Stimulated activated CD8-positive, alpha-beta memory T cell treated with anti-CD3 and anti-CD28 coated beads, Interleukin-4, amount 100 ng/mL, for 48 hours (primary cell): ENCODE measurements at places on chromosomes 2 and 18.

GRCh38 chr2:240259201-240259923 is 118.9 kb upstream of the OTOS start:
- DNase-seq = no peak

DNA sequence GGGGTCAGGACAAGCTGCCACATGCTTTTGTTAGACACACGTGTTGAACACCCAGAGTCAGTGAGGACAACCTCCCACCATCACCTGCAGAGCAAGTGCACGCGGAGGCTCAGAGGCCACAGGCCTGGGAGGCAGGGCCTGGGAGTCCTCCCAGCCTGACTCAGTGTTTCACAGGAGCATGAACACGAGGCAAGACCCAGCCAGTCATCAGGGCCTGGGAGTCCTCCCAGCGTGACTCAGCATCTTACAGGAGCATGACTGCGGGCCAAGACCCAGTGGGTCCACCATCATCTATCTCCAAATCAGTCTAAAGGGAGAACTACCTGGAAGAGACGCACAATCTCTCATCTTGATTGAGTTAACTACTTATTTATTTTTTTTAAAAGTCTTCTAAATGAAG is 112.6 kb upstream of the PXDN start:
- DNase-seq = no peak

DNA sequence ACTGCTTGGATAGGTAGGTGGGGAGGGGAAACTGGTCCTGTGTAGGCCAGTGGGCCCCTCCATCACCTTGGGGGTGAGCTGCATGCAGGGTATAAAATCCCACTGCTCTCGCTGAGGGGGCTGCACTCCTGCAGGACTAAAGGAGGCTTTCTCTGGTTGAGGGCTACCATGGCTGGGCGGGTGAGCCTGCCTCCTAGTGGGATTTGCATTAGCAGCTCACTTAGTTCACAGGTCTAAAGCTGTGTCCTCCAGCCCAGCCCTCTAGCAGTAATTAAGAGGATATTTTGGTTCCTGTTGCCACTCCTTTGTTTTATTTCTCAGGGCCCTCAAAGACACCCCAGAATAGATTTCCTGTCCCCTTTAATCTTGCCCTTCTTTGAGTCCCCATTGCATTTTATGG is 24.6 kb downstream of the TMEM127 start:
- DNase-seq = no peak

DNA sequence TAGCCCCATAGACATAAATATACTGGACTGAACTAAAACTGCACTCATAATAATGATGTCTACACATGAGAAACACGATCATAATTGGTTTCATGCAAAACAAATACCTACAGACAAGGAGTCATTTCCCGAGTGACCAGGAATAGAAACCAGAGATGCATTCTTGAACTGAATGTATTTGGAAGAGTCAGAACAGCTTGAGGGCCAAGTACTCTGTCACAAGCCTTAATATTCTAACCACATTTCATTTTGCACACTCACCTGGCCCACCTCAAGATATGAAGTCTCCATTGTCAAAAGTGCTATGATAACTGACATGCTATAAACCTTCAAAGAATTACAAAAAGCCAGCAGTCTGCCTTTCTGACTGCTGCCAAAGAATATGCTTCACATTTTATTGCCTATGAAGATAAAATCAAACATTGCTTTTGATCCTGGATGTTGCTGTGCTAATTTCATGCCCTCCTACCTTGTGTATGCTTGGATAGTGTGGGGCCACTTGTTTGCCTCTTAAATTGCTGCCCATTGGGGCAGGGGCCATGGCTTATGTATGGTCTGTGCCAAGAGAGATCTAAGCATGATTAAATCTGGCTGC is 18.9 kb upstream of the ASAP2 start:
- no peak for DNase-seq

DNA sequence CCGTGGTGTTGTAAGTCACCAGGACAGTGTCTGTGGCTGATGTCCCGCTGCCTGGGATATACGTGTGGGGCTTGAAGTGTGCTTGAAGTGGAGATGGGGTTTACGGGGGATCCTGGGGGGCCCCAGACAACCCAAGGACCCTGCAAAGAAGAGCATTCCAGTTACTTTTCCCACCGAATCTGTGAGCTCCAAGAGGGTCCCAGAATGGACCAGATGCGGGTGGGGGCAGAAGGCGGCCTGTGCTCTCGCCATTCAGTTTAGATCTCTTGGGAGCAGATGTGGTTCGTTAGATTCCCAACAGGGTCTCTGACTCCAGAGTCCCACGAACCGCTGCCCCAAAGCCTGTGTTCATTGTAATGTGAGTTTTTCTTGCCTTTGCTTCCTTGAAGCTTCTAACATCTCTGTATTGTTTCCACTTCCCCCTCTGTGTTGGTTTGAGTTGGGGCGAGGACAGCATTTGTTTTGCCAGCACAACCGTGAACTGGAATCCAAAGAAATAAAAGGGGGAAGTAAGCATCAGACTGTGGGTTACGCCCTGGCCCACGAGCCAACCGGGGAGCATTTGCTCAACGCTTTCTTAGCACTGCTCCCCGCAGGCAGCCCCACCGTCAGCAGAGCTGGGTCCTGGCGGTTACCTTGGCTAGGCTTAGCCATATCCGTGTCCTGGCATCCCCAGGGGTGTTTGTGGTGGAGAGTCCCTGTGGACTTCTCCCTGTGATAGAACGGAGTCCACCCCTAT is 92.1 kb downstream of the SH3BP4 start:
- DNase-seq = no peak

DNA sequence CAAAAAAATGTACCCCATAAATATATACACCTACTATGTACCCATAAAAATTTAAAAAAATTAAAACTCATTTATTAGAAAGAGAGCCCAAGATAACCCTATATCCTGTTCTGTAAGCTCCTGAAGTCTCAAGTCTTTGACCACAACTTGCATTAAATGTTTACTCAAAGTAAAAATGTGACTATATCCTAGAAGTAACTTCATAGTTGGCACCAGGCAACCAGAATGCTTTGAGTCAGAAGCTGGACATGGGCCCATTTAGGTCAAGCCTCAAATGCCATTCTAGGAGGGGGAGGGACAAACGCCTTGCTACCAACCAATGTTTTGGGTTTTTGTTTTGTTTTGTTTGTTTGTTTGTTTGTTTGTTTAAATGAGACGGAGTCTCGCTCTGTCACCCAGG is 9.3 kb upstream of the TBC1D8 start:
- DNase-seq = no peak

GRCh38 chr2:38515155-38516074 is 87.3 kb downstream of the HNRNPLL start:
- no peak for DNase-seq

DNA sequence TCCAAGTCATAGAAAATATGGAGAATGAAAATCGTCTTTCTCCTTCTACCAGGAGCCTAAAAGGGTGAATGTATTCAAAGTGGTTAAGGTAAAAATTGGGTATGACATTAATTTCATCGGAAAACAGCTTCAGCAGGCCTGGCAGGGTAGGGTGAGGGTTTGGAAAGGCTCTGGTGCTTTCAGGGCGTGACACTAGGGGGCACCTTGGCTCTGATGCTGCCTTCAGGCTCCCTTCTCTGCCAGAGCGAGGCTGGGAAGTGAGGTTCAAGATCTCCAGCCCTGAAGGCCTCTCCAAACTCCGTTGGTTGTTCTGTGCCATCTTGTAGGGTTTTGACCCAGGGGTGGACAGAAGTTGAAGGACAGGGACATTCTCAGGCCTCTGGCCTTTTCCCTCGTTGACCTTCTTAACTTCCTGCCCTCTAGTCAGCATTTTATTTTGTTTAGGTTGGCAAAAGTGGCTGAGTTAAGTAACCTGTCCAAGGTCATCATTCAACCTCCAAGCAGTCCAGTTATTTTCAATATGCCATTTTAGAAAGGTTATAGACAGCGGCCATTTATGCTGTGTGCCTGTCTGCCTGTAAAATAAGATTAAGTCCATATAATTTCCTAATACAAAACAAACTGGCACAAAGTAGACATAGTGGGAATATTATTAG is 40.3 kb downstream of the EML6 start:
- peak; percentile 37 for DNase-seq

GRCh38 chr2:130259594-130259993 is 61.4 kb upstream of the TUBA3E start:
- DNase-seq = no peak

- DNase-seq = no peak
Observed at GRCh38 chr2:96702098-96702785, 37.6 kb downstream of the LMAN2L start.

DNA sequence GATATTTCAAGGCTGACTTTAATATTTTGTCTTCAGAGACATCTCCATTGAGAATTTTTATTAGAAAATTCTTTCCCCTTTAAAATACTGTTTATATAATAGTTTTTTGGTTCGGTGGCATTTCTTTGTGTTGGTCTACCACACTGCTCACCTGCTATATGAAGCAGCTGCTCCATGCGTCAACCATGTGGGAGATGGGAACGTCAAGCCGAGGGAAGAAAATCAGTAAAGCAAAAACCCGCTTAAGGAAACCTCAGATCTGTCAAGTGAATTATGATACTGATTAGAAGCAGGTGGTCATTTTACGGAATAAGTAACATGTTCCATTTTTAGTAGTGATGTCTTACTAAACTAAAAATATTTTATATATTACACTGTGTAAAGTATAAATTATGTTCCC is 5.6 kb upstream of the TMEM17 start:
- DNase-seq = no peak

DNA sequence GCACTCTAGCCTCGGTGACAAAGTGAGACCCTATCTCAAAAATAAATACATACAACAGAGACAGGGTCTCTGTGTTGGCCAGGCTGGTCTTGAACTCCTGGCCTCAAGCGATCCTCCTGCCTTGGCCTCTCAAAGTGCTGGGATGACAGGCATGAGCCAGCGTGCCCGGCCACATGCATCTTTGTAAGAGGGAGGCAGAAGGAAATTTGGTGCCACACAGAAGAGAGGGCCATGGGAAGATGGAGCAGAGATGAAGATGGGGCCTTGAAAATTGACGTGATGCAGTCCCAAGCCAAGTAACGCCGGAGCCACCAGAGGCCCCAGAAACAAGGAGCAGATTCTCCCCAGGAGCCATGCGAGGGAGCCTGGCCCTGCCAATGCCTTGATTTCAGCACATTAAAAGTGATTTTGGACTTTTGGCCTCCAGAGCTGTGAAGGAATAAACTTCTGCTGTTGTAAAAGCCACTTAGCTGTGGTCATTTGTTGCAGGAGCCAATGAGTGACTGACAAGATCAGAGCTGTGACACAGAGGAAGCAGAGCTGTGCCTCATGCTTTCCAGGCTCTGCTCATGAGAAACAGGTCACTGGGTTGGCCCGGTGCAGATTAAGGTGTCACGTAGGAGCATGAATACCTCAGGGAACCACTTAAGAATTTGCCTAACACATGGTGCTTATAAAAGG is 2.7 kb upstream of the SLC66A2 start:
- DNase-seq = peak; percentile 41

- DNase-seq = no peak
Observed at GRCh38 chr18:40904295-40904694, 1050.7 kb upstream of the PIK3C3 start.

GRCh38 chr2:169767243-169767888 is 31.3 kb upstream of the SSB start:
- peak; percentile 68 for DNase-seq

- no peak for DNase-seq
Observed at GRCh38 chr2:16172324-16173175, 232.2 kb downstream of the MYCN start.

DNA sequence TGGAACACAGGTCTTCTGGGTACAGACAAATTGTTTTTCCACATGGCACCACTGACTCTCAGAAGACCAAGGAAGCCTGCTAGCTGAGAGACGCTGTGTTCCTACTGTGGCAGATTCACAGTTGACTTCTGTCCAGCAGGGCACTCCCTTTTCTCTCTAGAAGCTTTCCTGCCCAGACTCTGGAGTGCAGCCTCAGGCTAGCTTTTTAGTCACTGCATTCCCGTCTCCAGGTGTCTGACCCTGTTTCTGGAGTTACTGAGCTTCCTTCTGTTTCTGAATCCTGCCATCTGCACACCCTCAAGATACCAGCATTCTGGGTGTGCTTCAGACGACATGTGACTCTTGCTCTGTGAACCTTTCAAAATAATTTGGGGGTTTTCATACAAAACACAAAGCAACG is 125.1 kb downstream of the TMEM200C start:
- DNase-seq = no peak

DNA sequence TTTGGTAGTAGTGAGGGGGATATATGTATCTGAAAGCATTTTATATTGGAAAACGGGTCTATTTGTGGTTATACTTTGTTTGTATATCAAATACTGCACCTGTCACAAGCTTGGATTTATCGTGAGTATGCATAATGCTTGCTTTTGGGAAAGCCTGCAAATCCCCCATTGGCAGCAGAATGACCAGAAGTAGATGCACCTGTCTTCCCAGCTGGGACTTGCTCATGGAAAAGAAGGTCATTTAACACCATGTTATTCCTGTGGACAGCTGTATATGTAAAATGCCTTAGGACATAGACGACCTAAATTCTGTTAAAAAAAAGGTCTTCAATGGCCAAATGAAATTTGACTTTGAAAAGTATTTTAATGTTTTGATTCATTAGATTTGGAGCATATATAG is 599.4 kb downstream of the XIRP2 start:
- DNase-seq = no peak

DNA sequence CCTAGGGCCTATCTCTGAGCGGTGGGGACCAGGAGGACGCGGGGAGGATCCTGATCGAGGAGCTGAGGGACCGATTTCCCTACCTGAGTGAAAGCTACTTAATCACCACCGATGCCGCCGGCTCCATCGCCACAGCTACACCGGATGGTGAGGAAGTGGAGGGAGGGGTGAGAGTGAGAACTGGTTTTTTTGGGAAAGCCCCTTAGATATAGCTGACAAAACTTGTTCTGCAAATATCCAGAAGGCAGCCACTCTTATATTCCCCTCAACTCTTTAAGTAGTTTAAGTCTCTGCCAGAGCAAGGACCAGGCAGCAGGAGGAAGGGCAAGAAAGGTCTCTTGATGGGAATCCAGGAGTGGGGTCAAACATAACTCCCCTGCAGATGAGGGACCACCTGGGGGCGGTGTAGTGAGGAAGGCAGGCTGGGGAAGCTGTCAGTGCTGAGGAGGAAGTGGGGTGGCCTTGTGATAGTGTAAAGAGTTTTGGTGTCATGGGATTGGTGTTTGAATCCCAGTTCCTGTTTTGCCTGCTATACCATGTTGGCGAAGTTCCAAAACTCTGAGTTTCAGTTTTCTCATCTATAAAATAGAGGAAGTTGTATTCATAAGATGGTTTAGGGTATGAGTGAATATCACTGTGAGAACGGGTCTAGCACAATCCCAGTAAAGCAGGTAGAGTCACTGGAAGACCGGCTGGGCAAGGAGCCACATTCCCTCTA is 3.4 kb downstream of the NAGK start:
- DNase-seq = peak; percentile 67

DNA sequence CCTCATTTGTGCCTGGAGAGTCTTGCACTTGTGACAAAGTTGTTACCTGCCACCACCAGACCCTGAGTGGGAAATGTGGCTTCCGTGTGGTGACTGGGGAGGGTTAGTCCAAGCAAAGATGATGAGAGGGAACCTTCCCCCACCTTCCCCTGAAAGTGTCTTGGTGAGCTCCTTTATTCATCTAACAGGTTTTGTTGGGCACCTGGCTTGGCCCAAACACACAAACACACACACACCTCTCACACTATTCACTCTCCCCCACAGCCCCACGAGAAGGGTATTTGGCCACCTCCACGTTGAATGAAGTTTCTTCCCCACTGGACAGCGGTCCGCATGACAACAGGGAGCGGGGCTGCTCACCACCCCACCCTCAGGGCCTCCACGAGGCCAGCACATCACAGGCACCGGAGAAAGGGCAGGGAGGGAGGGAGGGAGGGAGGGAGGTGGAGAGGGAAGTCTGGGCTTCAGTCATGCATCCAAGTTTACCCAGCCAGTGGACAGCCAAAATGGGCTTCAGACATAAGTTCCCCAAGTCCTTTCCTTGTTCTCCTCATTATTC is 1.4 kb downstream of the CIB4 start:
- DNase-seq = peak; percentile 5

- DNase-seq = no peak
Observed at GRCh38 chr2:47056868-47057686, 98.0 kb downstream of the STPG4 start.
